HFFc6 (cell line): ENCODE measurements at places on chromosomes 3 and 15. TPM values are rescaled to one million over a fixed set of nuclear protein-coding genes. Genes with fewer than 3 reads are reported as not detected.

- DNase-seq, result no peak
Measured at GRCh38 chr3:155053756-155054155, 26.4 kb upstream of the MME start.

GRCh38 chr3:150033721-150034120 lies 63.0 kb upstream of the PFN2 start:
- no peak for DNase-seq

DNA sequence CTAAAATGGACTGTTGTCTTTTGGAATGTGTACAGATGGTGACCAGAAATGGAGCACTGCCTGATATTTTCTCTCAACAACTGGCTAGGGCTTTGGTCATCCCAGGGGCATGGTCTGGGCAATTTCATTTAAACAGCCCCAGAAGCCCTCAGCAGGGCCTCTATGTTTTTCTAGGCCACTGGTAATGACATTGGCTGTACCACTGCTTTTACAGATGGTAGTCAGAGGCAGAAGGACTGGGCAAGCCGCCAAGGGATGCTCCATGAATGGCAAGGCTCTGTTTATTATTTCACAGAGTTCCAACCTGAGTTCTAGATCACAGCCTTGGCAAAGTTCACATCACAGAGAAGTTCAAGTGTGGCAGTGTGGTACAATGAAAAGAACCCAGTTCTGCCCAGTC lies 37.0 kb upstream of the LMCD1 start:
- no peak for DNase-seq

DNA sequence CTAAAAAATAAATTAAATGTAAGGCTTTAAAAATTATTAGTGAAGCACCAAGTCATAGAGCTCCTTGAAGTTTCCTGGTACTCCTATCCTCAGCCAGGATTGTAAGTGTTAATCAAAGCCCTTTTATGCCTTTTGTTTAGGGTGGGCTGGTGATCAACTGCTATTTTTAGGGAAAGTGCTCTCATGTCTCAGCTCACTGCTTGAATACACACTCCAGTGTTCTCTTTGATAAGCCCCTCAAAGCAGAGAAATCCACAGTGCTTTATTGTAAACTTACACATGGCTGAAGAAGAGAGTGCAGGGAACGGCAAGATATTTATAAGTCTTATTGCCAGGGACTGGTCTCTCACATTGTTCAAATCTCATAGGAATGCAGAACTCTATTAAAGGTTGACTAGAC lies 156.4 kb upstream of the AZI2 start:
- DNase-seq, result no peak

- peak; percentile 67 for DNase-seq
Measured at GRCh38 chr3:138082085-138082991, 33.1 kb downstream of the DZIP1L start.

GRCh38 chr3:140942221-140943104 lies 827 bp downstream of the SLC25A36 start:
- DNase-seq, result peak; percentile 16

DNA sequence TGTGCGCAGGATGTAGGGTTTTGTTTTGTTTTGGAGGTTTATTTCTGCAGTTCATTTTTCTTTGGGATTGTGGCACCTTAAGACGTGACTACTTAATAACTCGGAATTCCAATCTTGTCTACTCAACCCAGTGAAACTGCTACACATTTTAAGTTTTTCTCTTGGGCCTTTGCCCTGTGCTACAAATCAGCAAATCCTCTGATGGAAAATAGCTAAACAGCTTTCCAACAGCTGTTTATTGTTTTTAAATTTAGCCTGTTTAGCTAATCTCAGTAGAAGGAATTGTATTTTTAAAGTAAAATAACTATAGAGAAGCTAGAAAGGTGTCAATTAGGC lies 48.4 kb downstream of the OPA1 start:
- DNase-seq, result no peak

GRCh38 chr3:14554715-14555114 lies 14.6 kb upstream of the GRIP2 start:
- no peak for DNase-seq

DNA sequence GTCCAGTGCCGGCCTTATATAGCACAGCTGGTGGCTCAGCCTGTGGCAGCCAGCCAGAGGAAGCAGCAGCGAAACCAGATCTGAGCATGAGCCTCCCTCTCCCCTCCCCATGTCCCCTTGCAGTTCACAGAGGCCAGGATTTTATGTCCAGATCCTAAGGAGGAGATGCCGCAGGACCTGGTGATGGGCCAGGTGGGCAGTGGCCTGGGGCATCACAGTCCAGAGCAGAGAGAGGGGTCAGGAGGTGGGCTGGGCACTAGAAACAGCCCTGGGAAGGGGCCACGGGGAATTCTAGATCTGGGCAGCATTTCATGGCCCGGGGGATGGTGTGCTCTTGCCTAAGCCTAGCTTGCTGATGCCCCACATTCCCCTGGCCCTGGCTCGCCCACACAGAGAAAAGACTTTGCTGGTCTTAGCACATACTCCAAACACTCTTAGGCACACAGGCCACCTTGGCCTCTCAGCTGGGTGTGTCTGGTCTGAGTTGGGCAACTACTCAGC lies 259 bp upstream of the CILP start:
- no peak for DNase-seq

DNA sequence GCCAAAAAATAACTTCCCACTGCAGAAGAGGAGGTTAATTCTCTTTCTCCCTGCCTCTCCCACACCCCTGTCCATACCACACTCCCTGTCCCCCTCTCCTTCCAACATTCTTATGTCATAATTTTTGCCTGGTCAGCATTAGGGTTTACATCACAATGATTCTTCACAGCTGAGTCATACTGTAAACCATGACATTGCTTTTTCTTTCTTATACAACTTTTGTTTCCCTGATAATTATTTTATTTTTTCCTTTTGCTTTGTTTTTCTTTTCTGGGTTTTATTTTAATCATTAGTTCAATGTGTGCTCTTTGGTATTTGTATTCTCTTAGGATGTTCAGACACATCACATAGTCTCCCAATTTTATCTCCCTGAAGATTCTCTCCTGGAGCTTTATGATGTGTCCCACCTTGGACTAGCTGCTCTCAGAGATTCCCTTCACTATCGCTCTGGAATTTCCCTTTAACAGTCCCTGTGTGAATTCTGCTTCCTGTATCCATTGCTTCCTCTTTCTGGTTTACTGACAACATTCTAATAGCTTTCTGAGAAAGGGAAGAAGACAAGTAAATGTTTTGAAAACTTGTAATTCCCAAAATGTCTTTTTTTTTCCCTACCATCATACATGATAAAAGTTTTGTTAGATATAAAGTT lies 70.7 kb downstream of the SOX2 start:
- DNase-seq, result no peak

DNA sequence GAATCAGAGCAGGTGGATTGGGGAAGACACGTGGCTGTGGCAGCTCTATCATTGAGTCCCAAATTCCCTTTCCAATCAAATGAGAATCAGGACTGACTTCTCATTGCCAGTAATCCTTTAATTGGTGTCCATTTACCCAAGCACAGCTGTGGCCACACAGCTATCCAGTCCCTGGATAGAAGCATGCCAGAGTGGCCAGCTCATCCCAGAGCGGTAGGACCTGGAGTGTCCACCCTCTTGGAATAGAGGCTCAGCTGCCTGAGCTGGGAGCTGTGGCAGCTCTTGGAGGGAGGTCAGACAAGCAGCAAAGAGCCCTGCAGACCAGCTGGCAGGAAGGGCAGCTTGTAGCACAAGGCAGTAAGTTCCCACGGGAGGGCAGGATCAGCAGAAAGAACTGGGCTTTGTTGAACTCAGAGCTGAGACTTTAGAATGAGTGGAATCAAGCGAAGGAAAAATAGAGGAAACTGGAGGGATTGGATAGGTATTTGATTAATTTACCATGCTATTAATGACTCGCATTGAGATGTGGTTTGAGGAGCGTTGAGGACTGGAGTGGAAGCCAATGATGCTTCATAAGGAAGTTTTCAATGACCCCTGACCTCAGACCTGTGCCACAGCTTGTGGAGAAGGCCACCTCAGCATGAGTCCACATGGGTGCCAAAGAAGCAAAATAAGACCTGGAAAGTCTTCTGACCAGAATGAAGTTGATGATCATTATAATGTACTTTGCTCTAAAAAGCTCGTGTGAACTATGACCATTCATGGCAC lies 6.9 kb upstream of the ALPK3 start:
- DNase-seq, result peak; percentile 60

- DNase-seq, result no peak
Measured at GRCh38 chr3:23553353-23553752, 252.4 kb upstream of the UBE2E1 start.

DNA sequence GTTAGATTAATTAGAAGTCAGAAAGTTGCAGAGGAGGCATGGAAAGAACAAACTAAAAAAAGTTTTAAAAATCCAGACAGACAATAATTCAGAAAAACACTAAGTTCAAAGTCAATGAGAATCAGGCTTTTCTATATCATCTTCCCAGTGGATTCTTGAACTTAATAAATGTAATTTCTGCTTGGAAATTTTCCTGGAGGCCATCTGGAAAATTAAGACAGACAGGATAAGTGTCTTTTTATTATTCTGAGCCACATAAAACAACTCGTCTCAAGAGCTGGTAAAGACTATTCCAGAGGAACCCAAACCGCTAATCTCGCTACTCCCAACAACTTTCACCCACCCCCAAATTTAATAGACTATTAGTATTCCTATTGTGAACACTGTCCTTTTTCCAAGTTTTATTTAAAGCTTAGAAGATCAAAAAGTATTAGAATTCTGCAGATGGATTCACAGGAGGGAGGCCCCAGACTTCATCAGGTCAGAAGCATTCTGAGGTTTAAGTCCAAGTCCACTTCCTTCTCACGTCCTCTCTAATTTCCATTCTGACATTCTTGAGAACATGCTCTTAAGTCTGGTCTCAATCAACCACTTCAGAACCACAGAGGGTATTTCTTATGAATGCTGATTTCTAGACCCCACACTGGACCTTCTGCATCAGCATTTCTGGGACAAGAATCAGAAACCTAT lies 61.3 kb downstream of the ERC2 start:
- DNase-seq, result no peak

DNA sequence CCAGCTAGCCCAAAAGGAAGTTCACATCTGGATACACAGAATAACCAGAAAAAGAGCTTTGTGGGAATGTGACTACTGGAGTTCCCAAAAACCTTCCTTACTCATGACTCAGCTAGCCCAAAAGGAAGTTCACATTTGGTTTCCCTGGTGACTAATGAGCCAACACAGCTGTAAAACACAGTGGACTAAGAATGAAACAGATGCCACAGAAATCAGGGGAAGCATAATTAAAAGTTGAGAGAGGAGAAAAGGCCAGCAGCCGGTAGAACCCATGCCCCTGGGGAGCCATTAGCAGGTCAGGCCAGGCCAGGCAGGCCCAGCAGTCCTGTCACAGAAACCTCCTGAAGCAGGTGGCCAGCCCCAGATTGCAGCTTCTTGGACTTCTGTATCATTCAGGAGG lies 130.3 kb downstream of the GHSR start:
- DNase-seq, result peak; percentile 87

DNA sequence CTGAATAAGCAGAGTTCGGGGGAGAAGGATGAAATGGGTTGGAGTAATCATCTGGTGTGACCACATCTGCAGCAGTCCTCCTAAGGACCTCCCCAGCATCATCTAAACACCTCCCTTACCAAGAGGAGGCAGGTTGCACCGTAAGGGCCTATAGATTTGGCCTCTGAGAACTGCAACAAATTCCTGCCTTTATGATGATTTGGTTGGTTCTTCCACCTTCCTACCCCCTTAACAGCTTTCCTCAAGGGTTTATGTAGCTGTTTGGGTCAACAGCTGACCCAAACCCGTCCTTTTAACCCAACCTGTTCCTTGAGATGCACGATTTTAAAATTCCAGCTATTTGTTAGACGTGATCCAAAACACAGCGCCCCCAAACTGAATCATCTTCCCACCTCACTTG lies 58.2 kb downstream of the AAGAB start:
- DNase-seq, result no peak

DNA sequence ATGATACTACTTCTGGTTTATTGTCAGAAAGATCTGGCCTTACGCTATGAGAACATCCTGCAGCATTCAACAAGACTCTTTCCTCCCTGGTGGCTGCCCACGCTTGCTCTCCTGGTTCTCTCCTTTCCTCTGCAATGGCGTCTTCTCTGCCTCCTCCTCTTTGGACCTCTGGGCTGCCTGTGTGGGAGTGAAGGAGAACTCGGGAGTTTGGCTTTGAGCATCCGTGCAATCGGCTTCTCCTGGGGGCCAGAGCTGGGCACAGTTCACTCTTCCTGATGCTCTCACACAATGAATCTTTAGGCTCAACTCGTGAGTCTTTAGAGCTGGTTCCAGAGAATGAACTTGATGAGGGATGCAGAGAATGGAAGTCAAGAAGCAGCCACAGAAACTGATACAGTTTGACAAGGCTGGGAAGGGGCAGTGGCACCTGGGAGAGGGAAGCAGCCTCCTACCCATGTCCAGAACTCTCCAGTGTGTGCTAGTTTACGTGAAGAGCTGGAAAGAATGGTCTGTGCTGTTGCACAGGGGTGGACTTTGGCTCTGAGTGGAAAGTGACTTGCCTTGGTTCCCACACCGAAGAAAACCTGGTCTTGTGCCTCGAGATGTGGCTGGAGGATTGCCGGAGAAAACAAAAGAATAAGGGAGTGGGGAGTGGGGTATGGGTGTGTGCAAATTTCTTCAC lies 37.9 kb downstream of the RPLP1 start:
- DNase-seq, result no peak

DNA sequence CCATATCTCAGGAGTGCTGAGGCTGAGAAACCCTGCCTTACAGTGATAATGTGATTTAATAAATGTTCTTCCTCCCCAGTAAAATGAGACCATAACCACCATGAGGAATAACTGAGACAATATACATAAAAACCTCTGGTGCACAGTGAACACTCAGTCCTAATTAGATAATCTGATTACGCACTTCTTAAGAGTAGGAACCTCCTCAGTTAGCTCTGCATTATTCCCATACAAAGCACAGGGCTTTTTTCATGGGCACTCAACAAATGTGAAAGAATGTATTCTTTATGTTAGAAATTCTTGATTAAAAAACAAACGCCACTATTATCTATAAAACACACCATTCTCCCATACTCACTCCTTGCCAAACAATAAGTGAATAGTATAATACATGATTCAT lies 97.0 kb downstream of the TNIK start:
- no peak for DNase-seq

RHOA gene
- 692 to 739 TPM (median 709 TPM) in 3 replicates for total RNA-seq

C3orf85 gene
- not detected in 3 replicates for total RNA-seq

ISLR2 gene
- total RNA-seq, result not detected in 3 replicates

ARL6IP5 gene
- total RNA-seq, result 112 to 123 TPM (median 120 TPM) in 3 replicates

GOLGA8R gene
- total RNA-seq, result 0.38 to 0.51 TPM in 2 of 3 replicates, not detected in the other

LEO1 gene
- total RNA-seq, result 23.5 to 29.7 TPM (median 25.7 TPM) in 3 replicates

SLC2A2 gene
- not detected in 3 replicates for total RNA-seq

CCR5 gene
- not detected in 3 replicates for total RNA-seq
